ENCODE measurements at places on chromosomes 16 and 17.

DNA sequence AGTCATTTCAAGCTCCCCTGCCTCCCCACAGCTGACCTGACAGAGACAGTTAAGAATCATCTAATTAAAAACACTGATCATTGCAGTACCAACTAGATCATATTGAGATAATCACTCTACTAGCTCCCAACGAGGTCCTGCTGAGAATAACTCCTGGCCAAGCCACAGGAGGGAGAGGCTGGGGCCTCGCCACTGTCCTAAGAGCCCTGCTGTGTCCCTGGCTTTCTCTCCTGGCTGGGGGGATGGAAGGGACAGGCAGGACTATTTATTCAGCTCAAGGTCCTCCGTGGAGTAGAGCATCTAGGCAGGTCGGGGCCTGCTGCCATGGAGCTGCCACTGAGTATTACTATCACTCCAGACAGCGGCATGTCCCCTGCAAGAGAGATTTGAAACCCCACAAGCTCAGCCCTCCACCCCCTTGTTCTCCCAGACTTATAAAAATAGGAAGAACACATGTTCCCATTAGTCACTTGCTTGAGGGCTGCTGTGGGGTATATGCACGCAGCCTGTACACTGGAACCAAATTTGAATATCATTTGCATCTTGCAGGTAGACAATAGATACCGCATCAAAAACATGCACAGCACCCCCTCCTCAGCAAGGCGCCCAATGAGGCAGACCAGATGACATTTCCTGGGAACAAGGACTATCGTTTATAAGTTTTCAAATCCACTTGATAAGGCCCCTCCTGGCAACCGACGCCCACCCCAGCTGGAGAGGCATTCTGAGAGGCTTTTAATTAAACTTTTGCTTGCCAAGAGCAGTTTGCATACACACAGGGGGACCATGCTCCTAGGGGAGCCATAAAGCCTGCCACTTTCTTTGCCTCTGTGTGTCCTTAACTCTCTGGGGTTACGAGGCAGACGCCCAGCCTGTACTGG is 385.2 kb upstream of the ZFHX3 start:
- DNase-seq: peak; percentile 15

DNA sequence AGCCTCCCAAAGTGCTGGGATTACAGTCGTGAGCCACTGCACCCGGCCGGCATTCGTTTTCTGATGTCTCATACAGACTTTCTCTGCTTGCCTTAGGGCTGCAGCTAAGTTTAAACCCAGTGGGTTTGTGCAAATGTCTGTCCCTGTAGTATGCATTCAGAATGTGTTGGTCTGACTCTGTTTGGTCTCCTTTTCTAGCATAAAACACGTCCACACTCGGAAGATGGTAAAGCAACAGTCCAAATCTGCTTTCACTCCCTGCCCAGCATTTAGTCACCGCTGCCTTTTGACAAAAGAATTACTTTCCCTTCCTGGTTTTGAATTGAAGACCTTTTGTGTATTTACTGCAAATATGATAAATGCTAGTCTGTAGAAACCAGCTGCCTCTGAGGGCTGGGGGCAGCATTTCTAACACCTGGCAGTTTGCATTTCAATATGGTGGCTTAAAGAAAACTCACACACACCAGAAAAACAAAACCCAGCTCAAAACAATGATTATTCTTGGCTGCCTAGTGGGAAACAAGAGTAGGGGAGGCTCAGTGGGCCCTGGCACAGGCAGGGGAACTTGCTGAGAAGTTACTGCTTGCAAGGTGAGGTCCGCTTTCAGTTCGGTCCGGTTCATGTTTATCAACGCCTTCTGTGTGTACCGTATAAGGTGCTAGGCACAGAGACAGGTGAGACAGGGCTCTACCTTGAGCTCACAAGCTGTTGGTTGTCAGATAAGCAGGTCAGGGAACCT is 56.9 kb downstream of the MSI2 start:
- no peak for DNase-seq

- no peak for DNase-seq
Observed at GRCh38 chr16:50744881-50745280, 3.0 kb downstream of the CYLD start.

- DNase-seq: peak; percentile 62
Observed at GRCh38 chr17:34902831-34903547, 58.3 kb downstream of the CCT6B start.

- DNase-seq: no peak
Observed at GRCh38 chr17:29133121-29133713, 47.0 kb downstream of the MYO18A start.

- DNase-seq: no peak
Observed at GRCh38 chr17:58667934-58668597, 23.8 kb downstream of the TEX14 start.

DNA sequence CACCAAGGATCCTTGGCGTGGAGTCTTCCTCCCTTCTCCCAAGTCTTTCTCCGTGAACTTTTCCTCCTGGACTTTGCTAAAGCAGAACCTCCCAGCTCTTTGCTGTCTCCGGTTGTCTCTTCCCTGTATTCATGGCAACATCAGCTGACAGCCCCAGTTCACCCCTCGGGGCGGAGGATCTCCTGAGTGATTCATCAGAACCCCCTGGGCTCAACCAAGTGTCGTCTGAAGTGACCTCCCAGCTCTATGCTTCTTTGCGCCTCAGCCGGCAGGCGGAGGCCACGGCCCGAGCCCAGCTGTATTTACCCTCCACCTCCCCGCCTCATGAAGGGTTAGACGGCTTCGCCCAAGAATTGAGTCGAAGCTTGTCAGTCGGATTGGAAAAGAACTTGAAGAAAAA is 943 bp downstream of the CNTROB start:
- DNase-seq: peak; percentile 38

GRCh38 chr16:15494236-15494635 is 59.8 kb downstream of the BMERB1 start:
- no peak for DNase-seq

GRCh38 chr16:76943921-76944320 is 247.1 kb upstream of the MON1B start:
- DNase-seq: peak; percentile 22

- DNase-seq: no peak
Observed at GRCh38 chr17:45405250-45406086, 27.2 kb downstream of the ARHGAP27 start.

DNA sequence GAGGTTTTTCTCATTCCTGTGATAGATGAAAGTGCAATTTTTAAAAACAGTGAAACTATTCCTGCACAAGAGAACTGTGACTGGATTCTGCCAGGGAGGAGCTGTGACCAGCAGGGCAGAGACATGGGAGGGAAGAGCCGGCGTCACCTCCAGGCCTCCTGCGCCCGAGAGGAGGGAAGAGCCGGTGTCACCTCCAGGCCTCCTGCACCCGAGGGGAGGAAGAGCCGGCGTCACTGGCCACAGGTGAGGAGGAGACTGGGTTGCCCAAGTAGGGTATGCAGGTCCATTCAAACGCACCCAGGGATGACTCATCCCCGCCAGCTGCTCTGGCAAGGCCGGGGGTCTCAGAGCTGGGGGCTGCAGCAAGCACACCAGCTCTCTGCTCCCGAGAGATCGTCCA is 56.7 kb downstream of the METRNL start:
- DNase-seq: no peak

DNA sequence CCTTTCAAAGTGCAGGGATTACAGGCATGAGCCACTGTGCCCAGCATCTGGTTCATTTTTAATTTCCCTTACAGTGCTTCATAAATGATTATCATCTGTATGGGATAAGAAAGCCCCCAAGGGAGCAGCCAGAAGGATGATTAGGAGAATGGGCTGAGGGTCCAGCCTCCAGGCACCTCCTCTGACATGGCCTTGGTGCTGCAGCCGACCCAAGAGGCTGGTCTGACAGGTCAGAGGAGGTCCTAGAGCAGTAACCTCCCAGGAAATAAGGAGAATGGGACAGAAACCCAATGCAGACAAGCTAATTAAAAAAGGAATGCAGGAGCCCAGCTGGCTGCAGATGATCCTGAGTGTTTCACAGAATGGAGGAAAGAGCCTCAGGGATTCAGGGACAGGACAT is 29.0 kb downstream of the MRC2 start:
- no peak for DNase-seq

GRCh38 chr17:44599298-44600175 is 42.3 kb downstream of the FZD2 start:
- peak; percentile 41 for DNase-seq

GRCh38 chr17:76026714-76027158 is 370 bp downstream of the EVPL start:
- no peak for DNase-seq

DNA sequence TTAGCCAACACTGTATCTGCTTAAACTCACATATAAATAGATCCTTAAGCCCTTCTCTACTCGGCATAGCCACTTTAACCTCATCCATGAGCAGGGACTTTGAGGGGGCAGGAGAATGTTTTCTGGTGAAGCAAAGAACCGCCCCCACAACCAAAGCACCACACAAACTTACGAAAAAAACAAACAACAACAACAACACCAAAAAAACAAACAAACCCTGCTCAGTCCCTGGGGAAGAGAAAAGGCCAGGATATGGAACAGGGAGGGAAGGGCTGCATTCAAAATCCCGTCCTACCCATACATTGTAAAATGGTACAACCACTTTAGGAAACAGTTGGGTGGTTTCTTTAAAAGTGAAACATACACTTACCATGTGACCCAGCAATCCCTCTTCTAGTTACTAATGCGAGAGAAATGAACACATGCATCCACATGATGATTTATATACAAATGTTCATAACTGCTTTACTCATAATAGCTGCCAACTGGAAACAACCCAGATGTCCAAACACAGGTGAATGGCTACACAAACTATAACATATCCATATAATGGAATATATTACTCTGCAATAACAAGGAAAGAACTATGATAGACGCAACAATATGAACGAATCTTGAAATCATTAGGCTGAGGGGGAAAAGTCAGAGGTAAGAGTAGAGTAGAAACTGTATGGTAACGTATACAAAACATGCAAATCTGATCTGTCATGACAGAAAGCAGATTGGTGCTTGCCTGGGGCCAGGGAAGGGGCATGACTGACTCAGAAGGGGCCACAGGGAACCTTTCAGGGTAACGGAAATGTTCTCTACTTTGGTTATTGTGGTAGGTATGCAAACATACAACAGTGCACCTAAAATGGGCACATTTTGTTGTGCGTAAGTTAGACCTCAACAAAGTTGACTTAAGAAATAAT is 37.7 kb upstream of the TOB1 start:
- peak; percentile 89 for DNase-seq

- DNase-seq: no peak
Observed at GRCh38 chr16:27869411-27869810, 194.1 kb downstream of the GSG1L start.

- peak; percentile 18 for DNase-seq
Observed at GRCh38 chr17:79135628-79136405, 61.2 kb downstream of the ENGASE start.

DNA sequence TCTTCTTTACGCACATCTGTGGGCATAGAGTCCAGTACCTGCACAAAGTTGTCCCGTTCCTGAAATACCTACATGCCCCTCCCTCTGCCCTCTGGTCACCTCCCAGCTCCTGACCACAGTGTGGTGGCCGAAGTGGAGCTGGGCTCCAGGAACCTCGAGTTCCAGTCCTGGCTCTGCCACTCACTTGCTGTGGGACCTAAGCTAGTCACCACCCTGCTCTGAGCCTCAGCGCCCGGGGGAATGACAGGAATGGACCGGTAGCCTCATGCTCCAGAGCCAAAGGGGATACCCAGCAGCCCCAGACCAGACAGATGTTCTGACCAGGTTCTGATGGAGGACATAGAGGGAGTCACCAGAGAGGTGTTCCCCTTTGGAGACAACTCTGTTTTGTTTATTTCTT is 26.7 kb upstream of the ITGA3 start:
- no peak for DNase-seq

DNA sequence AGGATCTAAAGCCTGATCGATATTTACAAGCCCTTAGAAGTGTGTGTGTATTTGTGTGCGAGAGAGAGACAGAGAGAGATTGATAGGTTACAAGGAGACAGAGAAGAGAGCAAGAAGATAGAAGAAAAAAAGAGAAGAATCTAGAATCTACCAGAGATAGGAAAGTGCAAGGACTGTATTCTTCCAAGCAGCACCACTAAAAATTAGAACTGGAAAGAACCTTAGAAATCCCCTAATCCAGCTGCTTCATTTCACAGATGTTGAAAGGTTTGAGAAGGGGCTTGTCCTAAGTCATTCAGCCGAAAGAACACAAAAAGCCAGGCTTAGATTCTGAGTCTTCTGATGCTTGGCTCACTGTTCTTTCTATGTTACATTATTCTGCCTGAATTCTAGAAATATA is 92.2 kb downstream of the HS3ST3A1 start:
- DNase-seq: peak; percentile 45

GRCh38 chr17:79624718-79625478 is 14.0 kb upstream of the RBFOX3 start:
- no peak for DNase-seq

DNA sequence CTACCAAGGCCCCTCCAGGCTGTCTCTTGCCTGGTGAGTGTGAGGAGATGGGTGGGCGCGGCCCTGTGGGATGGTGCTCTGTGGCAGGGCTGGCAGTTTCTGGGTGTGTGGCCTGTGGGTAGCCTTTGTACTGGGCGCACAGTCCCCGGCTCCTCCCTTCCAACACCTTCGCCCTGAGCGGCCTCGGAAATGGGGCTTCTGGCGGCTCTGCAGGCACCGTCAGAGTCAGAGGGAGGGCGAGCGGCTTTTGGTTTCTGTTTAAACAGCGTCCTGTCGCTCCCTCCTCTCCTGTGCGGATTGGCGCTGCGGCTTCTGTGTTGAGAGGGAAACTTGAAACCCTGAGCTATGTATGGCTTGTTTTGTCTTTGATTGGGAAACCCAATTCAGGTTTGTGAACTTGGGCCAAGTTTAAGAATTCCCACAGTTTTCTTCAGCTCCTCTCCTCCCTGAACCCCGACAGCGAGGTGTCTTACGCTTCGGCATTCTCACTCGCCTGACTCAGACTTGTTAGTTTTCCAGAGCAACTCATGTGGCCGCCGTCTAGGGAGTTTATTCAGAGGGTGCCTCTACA is 8.3 kb upstream of the ZNF750 start:
- DNase-seq: peak; percentile 82

- DNase-seq: peak; percentile 83
Observed at GRCh38 chr17:74493331-74493833, 26.9 kb downstream of the CD300A start.

- no peak for DNase-seq
Observed at GRCh38 chr16:74902161-74902560, 82.8 kb downstream of the WDR59 start.

GRCh38 chr16:88466175-88466862 is 13.2 kb downstream of the ZFPM1 start:
- no peak for DNase-seq

GRCh38 chr16:5874899-5875298 is 777.3 kb upstream of the EEF2KMT start:
- DNase-seq: no peak
